Stimulated activated naive CD8-positive, alpha-beta T cell treated with anti-CD3 and anti-CD28 coated beads, Interleukin-15, Interleukin-2, amounts not matched to agents 100 U/mL and 50 U/mL, for 24 hours (primary cell): ENCODE measurements at places on chromosomes 2 and 18.
A peak's percentile ranks its signal among the peaks of the same experiment; 100 is the strongest.

GRCh38 chr18:26549263-26550094 is 1.1 kb upstream of the KCTD1 start:
- DNase-seq = peak; percentile 14

- no peak for DNase-seq
Measured at GRCh38 chr2:33873076-33873605, 274.0 kb upstream of the FAM98A start.

- peak; percentile 3 for DNase-seq
Measured at GRCh38 chr18:79512461-79513380, 117.0 kb downstream of the NFATC1 start.

- DNase-seq = no peak
Measured at GRCh38 chr2:134365356-134365755, 111.5 kb downstream of the MGAT5 start.

- DNase-seq = no peak
Measured at GRCh38 chr18:28150925-28151324, 26.0 kb downstream of the CDH2 start.

- DNase-seq = no peak
Measured at GRCh38 chr2:15945909-15946705, 5.8 kb downstream of the MYCN start.

GRCh38 chr2:37650548-37651093 is 20.8 kb downstream of the CDC42EP3 start:
- no peak for DNase-seq

DNA sequence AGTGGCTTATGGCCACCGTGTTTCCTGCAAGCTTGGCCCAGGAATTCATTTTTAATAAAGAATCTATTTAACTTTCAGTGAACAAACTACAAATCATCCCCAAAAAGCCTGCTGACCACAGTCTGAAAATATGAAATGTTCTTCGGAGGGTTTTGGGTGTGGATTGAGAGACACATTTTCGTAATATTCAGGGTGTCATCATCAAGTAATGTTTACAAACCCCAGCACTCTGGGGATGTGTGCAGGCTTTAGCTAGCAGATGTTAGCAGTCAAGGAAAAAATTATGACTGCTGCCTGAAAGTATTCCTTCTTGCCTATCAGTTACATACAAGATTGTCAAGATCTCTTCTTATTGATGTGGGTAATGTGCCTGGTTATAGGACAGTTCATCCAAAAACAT is 143.9 kb upstream of the FN1 start:
- no peak for DNase-seq

- DNase-seq = no peak
Measured at GRCh38 chr2:239886781-239887180, 138.4 kb downstream of the NDUFA10 start.
